ENCODE measurements at places on chromosomes 1 and 21. TPM values are rescaled to one million over a fixed set of nuclear protein-coding genes. Genes with fewer than 3 reads are reported as not detected.
A peak's percentile ranks its signal among the peaks of the same experiment; 100 is the strongest.

- no peaks in the 10 kb centered on the region for H3K36me3 ChIP-seq
- H3K4me3 ChIP-seq, result no peak overlapping the region
- H3K27ac ChIP-seq, result peak overlapping the region; percentile 45
- DNase-seq, result peak; percentile 35
- H3K4me1 ChIP-seq, result peaks cover 35% of the 10 kb centered on the region
- peaks cover 13% of the 10 kb centered on the region for H3K27me3 ChIP-seq
Observed at GRCh38 chr1:175073633-175074032, 6.0 kb downstream of the TNN start.

- H3K4me3 ChIP-seq, result no peak overlapping the region
- H3K4me1 ChIP-seq, result peaks cover 13% of the 10 kb centered on the region
- DNase-seq, result no peak
- H3K36me3 ChIP-seq, result no peaks in the 10 kb centered on the region
- H3K27me3 ChIP-seq, result no peaks in the 10 kb centered on the region
Observed at GRCh38 chr1:9070486-9070885, 1.1 kb upstream of the SLC2A5 start.

GRCh38 chr1:207486198-207486597, 9.8 kb upstream of the CR1 start:
- DNase-seq, result no peak
- H3K27me3 ChIP-seq, result no peaks in the 10 kb centered on the region
- no peak overlapping the region for H3K4me3 ChIP-seq
- no peaks in the 10 kb centered on the region for H3K4me1 ChIP-seq
- H3K36me3 ChIP-seq, result no peaks in the 10 kb centered on the region

DNA sequence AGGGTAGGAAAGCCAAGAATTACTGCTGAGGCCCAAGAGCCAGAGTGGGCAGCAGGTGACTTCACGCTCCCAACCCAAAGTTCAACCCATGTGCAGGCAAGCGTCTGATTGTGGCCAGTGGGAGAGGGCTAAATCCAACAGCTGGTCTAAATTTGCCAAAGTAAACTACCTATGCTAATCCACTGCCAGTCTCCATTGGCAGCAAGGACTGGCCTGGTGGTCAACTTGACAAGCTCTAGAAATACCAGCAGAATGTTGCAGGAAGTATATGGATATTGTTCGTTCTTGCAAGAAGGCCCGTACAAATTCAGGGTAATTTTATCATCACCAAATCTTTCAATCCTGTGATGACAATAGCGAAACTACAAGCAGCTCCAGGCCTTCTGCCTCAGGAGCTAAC, 1.5 kb downstream of the TMEM63A start:
- peak overlapping the region; percentile 77 for H3K4me3 ChIP-seq
- peak overlapping the region; percentile 85 for H3K27ac ChIP-seq
- H3K27me3 ChIP-seq, result no peaks in the 10 kb centered on the region

GRCh38 chr1:150234566-150235293, 1.2 kb downstream of the ANP32E start:
- peak; percentile 81 for DNase-seq
- H3K4me3 ChIP-seq, result no peak overlapping the region
- peaks cover 14% of the 10 kb centered on the region for H3K36me3 ChIP-seq
- H3K27ac ChIP-seq, result peak overlapping the region; percentile 98
- peaks cover 17% of the 10 kb centered on the region for H3K4me1 ChIP-seq

GRCh38 chr21:33969581-33969980, 54.0 kb upstream of the ATP5PO start:
- H3K4me1 ChIP-seq, result peaks cover 35% of the 10 kb centered on the region
- no peak for DNase-seq
- no peak overlapping the region for H3K27ac ChIP-seq
- no peaks in the 10 kb centered on the region for H3K27me3 ChIP-seq
- no peaks in the 10 kb centered on the region for H3K36me3 ChIP-seq
- H3K4me3 ChIP-seq, result no peak overlapping the region

- H3K4me1 ChIP-seq, result peaks cover 19% of the 10 kb centered on the region
- H3K4me3 ChIP-seq, result no peak overlapping the region
- H3K36me3 ChIP-seq, result peaks cover 24% of the 10 kb centered on the region
- no peak for DNase-seq
- no peak overlapping the region for H3K27ac ChIP-seq
Observed at GRCh38 chr1:65229201-65229600, 80.1 kb upstream of the DNAJC6 start.

GRCh38 chr1:165635823-165636222, 4.8 kb downstream of the MGST3 start:
- no peak overlapping the region for H3K27ac ChIP-seq
- DNase-seq, result no peak
- peaks cover 5% of the 10 kb centered on the region for H3K36me3 ChIP-seq
- H3K4me3 ChIP-seq, result no peak overlapping the region

DNA sequence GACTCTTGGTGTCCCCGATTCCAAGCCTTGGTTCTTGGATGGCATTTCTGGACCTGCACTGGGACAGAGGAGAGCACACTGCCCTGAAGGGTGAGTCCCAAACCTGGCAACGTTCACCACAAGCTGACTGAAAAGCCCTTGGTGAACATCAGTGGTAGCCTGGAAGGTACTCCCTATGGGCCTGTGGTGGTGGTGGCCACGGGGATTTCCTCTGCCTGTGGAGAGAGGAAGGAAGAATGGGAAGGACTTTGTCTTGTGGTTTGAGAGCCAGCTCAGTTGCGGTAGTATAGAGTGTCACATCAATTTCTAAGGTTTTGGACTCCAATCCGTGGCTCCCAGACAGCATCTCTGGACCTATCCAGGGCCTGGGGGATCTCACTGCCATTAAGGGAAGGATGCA, 50.7 kb downstream of the DNAH14 start:
- no peak overlapping the region for H3K27ac ChIP-seq
- 0 out of 2 replicates have a peak, but pooled peaks cover 3% of the 10 kb centered on the region for H3K4me1 ChIP-seq
- peaks cover 100% of the 10 kb centered on the region for H3K27me3 ChIP-seq
- H3K36me3 ChIP-seq, result peaks cover 6% of the 10 kb centered on the region

GRCh38 chr1:6082430-6082971, 36.8 kb downstream of the KCNAB2 start:
- H3K4me3 ChIP-seq, result no peak overlapping the region
- no peaks in the 10 kb centered on the region for H3K27me3 ChIP-seq
- H3K36me3 ChIP-seq, result no peaks in the 10 kb centered on the region
- H3K27ac ChIP-seq, result no peak overlapping the region
- H3K4me1 ChIP-seq, result peaks cover 5% of the 10 kb centered on the region

LCE2B gene
- not detected for total RNA-seq
